Karpas-422 (cell line): ENCODE measurements at places on chromosomes 13 and 19. TPM values are rescaled to one million over a fixed set of nuclear protein-coding genes. Genes with fewer than 3 reads are reported as not detected.

GRCh38 chr13:110036060-110036459, 249.7 kb upstream of the IRS2 start:
- H3K4me3 ChIP-seq = no peak overlapping the region
- H3K27ac ChIP-seq = no peak overlapping the region
- no peak for DNase-seq
- no peaks in the 10 kb centered on the region for H3K36me3 ChIP-seq
- H3K27me3 ChIP-seq = no peaks in the 10 kb centered on the region

The TSKS gene
- 5.7 and 17.9 TPM in 2 replicates for total RNA-seq

GRCh38 chr13:32837973-32838927, 178.0 kb upstream of the KL start:
- H3K27ac ChIP-seq = no peak overlapping the region
- H3K4me3 ChIP-seq = no peak overlapping the region
- no peaks in the 10 kb centered on the region for H3K27me3 ChIP-seq
- no peak for DNase-seq

GRCh38 chr19:16436780-16437332, 34.9 kb downstream of the EPS15L1 start:
- H3K36me3 ChIP-seq = peaks cover 52% of the 10 kb centered on the region
- no peaks in the 10 kb centered on the region for H3K27me3 ChIP-seq
- DNase-seq = no peak
- H3K4me3 ChIP-seq = no peak overlapping the region
- peak overlapping the region; percentile 29 for H3K27ac ChIP-seq

DNA sequence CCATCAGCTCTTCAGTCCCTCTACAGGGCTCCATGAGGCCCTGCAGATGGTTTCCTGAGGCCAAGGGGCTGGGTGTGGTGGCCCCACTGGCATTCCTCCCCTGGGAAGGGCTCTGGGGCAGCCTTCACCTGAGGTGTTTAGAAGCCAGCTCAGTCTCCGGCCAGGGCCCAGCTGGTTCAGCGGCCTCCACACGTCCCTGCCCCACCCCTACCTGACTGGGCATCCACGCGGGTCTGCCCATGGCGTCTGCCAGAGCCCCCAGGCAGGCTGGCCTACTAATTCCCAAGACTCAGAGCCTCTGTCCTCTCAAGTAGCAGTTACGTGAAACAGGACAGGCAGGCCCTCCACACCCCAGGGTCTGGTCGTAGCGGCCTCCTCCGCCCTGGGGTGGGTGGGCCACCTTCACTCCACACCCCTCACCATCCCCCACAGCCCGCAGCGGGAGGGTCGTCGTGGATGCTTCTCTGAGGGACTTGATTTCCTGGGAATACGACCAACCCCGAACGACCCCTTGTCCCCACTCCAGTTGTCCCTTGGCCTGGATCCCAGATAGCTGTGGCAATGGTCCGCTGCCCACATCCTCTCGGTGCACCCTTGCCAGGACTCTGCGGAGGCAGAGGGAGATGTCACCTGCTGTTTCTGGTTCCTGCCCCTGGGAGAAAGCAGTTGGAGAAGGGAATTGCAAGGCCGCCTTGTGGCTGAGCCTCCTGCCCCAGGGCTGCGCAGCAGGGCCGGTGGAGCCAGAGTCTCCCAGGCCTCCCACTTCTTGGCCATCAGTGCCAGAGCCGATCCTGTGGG, 24.3 kb downstream of the CAPN12 start:
- H3K4me3 ChIP-seq = no peak overlapping the region
- no peak for DNase-seq
- H3K27me3 ChIP-seq = no peaks in the 10 kb centered on the region
- H3K4me1 ChIP-seq = no peaks in the 10 kb centered on the region

DNA sequence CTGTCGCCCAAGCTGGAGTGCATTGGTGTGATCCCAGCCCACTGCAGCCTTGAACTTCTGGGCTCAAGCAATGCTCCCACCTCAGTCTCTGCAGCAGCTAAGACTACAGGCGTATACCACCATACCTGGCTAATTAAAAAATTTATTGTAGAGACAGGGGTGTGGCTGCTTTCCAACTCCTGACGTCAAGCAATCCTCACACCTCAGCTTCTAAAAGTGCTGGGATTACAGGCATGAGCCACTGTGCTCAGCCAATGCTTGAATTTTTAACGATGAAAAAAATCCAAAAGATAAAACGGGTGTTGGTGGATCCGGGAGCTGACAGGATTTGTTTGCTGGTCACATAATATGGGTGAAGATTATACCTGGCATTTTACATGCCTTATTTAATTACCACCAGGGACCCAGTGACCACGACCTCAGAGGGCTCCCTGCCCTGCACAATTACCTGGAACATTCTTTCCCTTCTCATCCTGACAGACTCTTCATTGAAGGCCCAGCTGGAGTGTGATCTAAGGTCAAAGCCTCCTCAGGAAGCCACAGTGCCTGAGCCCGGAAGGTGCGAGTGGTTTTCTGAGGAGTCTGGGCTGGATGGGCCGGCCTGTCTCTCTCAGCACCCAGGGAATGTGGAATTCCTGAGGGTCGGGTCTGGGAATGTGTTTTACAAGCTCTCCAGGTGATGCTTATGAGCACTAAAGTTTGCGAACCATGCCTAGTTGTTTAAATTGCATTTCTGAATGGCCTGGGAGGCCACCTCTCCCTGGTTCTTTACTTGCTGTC, 193.3 kb downstream of the USP12 start:
- H3K27me3 ChIP-seq = no peaks in the 10 kb centered on the region
- H3K4me3 ChIP-seq = no peak overlapping the region
- no peak for DNase-seq
- H3K36me3 ChIP-seq = no peaks in the 10 kb centered on the region
- no peak overlapping the region for H3K27ac ChIP-seq

The CGB2 gene
- total RNA-seq = not detected in 2 replicates

The ZNF471 gene
- total RNA-seq = not detected in 2 replicates

DNA sequence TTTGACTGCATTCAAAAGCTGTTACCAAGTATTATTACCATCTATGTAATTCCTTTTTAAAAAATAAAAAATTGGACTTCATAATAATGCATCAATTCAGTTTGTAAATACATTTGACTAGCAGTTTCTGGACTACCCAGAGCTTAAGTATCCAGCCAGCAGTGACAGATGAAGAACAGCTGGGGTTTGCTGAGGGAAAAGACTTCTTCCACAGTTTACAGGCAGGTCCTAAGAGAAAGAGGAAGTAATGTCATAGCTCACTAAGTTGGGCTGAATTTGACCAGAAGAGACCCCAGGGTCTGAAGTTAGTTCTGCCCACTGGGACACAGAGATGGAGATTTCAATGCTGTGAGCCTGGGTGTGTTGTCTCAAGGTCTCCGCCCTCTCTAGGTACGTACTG, 96.4 kb downstream of the MBNL2 start:
- no peak overlapping the region for H3K4me3 ChIP-seq
- H3K27me3 ChIP-seq = no peaks in the 10 kb centered on the region
- no peaks in the 10 kb centered on the region for H3K36me3 ChIP-seq
- H3K4me1 ChIP-seq = no peaks in the 10 kb centered on the region
- no peak for DNase-seq
- no peak overlapping the region for H3K27ac ChIP-seq

DNA sequence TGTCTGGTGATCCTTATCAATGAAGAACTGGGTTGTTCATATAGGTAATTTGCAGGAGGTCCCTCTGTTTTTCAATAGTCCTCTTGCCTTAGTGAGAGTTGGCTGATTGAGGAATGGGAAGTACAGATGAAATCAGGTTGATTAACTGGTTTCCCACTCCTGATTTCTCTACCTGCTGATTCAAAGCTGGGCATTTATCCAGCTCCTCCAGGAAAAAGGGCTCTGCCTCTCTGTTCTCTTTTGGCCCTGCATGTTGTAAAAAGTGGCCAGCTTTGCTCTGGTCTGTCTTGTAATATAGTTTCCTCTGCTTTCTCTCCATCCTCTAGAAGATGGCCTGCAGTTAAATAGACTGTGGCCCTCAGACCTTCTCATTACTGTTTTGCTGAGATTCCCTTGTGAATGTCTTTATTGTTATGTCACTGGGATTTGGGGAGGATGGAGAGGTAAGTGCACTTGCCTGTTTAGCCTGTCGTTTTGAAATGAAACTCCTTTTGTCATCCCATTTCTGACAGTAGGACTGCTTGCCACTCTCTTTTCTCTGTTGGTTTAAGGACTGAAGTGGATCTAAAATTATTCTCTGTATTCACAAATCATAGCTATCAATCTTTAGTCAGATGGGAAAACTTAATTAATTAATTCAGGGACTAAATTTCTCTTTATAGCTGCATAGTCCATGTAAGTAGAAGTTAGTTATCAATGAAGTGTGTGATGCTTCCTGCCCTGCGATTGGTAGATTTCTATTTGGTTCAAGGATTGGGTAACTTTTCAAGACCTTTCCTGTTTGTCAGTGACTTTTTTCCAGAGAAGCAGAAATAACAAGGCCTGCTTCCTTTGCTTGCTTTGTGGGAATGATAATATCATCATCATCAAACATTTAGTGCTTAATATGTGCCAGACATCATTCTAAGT, 28.5 kb downstream of the GARRE1 start:
- H3K27me3 ChIP-seq = no peaks in the 10 kb centered on the region
- H3K4me3 ChIP-seq = no peak overlapping the region
- H3K4me1 ChIP-seq = peaks cover 3% of the 10 kb centered on the region
- H3K36me3 ChIP-seq = peaks cover 7% of the 10 kb centered on the region; the same call in 1 of the 2 replicates

The EML2 gene
- 40.3 and 86.4 TPM in 2 replicates for total RNA-seq

The SHD gene
- 0.61 TPM in 1 of 2 replicates, not detected in the other for total RNA-seq

The FUT1 gene
- total RNA-seq = not detected in 2 replicates

The ZNF177 gene
- 2.5 and 5.0 TPM in 2 replicates for total RNA-seq

GRCh38 chr19:36441339-36441738, 22.9 kb upstream of the ZFP82 start:
- H3K4me3 ChIP-seq = no peak overlapping the region
- no peak overlapping the region for H3K27ac ChIP-seq
- H3K4me1 ChIP-seq = no peaks in the 10 kb centered on the region
- 0 out of 2 replicates have a peak, but pooled peaks cover 1% of the 10 kb centered on the region for H3K36me3 ChIP-seq

DNA sequence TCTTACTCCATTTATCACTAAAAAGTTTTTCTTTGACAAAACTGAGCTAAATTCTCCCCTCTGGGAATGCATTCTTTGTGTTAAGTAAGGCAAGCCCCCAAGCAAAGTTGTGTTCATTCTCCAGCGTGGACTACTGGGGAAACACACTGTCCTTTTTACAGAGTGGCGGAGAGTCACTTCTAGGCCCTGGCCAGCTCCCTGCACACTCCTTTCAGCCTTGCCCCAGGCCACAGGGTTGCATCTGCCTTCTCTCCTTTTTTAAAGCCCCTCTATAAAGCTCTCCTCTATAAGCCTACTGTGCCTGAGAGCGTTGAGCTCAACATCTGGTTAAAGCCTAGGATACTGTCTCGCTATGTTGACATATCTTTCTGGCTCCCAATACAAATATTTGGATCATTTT, 803.4 kb downstream of the PCDH17 start:
- no peaks in the 10 kb centered on the region for H3K4me1 ChIP-seq
- no peak overlapping the region for H3K4me3 ChIP-seq
- no peak overlapping the region for H3K27ac ChIP-seq
- no peak for DNase-seq
- H3K36me3 ChIP-seq = no peaks in the 10 kb centered on the region

DNA sequence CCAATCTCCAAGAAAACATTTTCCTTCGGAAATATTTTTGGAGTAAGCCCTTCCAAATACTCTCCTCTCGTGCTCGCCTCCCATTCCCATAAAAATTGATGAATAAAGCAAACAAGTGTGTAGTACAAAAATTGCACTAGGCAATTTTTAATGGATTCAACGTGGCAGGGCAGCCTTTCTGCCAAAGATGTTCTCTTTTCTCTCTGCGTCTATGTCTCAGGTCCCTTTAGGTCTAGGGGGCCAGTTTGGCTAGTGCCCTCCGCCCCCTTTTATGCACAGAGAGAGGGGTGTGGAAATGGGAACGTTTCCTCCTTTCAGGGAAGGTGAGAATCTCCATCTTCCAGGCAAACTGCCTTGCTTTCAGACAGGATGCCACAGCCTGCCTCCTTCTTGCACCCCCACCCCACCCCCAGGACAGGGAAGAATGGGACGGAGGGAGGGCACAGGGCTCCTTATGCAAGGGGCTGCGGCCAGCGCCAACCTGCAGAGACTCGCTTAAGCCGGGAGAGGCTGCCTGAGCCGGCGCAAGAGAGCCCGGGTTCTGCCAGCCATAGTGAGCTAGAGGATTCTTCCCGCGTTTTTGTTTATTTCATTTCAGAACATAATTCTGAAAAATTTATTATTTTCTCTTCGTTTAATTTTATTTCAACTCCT, 2.7 kb upstream of the ZIC2 start:
- DNase-seq = no peak
- H3K4me1 ChIP-seq = no peaks in the 10 kb centered on the region
- no peak overlapping the region for H3K4me3 ChIP-seq
- no peak overlapping the region for H3K27ac ChIP-seq
- H3K36me3 ChIP-seq = no peaks in the 10 kb centered on the region

- DNase-seq = no peak
- H3K36me3 ChIP-seq = no peaks in the 10 kb centered on the region
- no peaks in the 10 kb centered on the region for H3K27me3 ChIP-seq
- H3K4me1 ChIP-seq = peaks cover 6% of the 10 kb centered on the region; the same call in 1 of the 2 replicates
- H3K27ac ChIP-seq = no peak overlapping the region
Measured at GRCh38 chr19:41371541-41371940, 4.8 kb upstream of the TMEM91 start.

DNA sequence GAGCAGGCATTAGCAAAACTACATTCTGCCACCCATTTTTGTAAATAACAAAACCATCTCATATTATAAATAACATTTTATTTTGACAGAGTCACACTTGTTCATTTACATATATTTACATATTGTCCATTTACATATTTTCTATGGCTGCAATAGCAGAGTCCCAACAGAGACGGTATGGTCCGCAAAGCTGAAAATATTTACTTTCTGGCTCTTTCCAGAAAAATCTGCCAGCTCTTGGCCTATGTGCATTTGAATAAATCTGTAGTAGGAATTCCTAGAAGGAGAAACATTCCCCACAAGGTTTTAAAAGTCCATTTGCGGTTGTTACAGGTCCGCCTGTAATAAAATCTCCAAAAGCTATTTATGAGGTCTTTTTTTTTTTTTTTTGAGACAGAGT, 5.7 kb upstream of the TSPAN16 start:
- H3K27ac ChIP-seq = no peak overlapping the region
- H3K4me1 ChIP-seq = peaks cover 8% of the 10 kb centered on the region
- no peak overlapping the region for H3K4me3 ChIP-seq
- no peak for DNase-seq
- H3K36me3 ChIP-seq = no peaks in the 10 kb centered on the region
- no peaks in the 10 kb centered on the region for H3K27me3 ChIP-seq

DNA sequence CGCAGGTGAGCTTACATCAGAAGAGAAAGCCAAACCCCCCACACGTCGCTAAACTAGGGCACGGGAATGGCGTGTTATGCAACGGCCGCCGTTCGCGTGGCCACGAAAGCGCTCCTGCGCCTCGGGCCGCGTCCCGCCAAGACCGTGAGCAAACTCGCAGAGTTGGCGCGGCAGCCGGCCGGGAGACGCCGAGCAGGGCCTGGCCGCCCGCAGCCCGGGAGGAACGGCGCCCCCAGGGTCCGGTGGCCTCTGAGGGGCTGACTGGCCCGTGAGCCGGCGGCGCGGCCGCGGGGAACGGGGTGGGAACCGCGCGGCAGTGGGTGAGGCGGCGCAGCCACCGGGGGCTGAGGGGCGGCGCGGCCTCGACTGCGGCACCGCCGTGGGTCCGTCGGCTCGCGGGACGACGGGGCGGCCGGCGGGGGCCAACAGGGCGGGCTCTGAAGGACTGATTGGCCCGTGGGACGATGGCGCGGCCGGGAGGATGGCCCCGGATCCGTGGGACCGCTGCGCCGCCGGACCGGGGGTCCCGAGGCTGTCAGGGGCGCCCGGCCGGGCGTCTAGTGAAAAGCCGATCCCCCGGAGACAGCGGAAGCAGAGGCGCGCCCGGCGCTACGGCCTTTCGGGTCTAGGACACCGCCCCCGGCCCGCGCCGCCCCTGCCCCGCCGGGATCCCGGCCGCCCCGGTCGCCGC, 903 bp downstream of the LATS2 start:
- H3K27me3 ChIP-seq = no peaks in the 10 kb centered on the region
- no peaks in the 10 kb centered on the region for H3K36me3 ChIP-seq
- H3K4me1 ChIP-seq = no peaks in the 10 kb centered on the region
- DNase-seq = no peak
- H3K27ac ChIP-seq = no peak overlapping the region
